ENCODE measurements at places on chromosomes 1 and 21. TPM values are rescaled to one million over a fixed set of nuclear protein-coding genes. Genes with fewer than 3 reads are reported as not detected.
A peak's percentile ranks its signal among the peaks of the same experiment; 100 is the strongest.

The THEM5 gene
- not detected for total RNA-seq

The CLCA4 gene
- not detected for total RNA-seq

The MTARC2 gene
- 81.3 TPM for total RNA-seq

The CLDN8 gene
- total RNA-seq: 8.9 TPM

The LSS gene
- 51.6 TPM for total RNA-seq

The NPHS2 gene
- not detected for total RNA-seq

The FMO4 gene
- total RNA-seq: 7.3 TPM

The ZBTB18 gene
- 20.6 TPM for total RNA-seq

The DYNLT5 gene
- 1.7 TPM for total RNA-seq

The APOBEC4 gene
- total RNA-seq: not detected

DNA sequence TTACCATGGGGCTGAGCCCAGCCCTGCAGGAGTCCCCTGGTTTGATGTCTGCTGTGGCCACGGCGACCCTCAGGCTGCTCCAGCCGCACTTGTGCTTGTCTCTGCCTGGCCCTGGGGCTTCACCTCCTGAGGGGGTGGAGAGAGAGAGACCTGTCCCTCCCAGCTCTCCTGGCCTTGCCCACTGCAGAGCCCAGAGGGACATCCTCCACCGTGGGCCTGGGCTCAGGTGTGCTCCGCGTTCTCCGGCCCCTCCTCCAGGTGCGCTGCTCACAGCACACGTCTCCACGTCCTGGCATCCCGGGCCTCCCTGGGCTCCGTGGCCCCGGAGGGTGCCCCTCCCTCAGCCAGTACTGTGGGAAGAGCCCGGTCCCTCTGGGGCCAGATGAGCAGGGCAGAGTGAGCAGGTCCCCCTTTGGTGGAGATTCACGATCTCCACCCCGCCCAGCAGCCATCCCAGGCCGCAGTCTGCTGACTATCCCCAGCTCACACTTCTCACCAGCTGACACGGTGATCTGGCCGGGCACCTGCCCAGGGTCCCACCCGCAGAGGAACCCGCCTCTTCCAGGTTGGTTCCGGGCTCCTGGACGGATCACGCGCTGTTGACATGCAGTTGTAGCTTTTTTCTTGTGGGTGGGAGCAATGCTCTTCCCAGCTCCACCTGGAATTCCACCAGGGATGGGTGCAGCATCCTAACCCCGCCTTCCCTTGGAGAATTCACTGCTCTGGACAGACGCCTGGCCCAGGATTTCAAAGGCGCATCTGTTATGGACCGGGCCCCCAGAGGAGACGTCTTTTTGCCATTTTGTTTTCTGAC, 41.8 kb upstream of the POFUT2 start:
- H3K4me3 ChIP-seq: no peak overlapping the region
- no peaks in the 10 kb centered on the region for H3K27me3 ChIP-seq
- no peaks in the 10 kb centered on the region for H3K36me3 ChIP-seq
- H3K4me1 ChIP-seq: peaks cover 45% of the 10 kb centered on the region

GRCh38 chr21:32329331-32329730, 30.7 kb downstream of the MRAP start:
- H3K36me3 ChIP-seq: peaks cover 18% of the 10 kb centered on the region
- peak overlapping the region; percentile 34 for H3K27ac ChIP-seq
- H3K4me3 ChIP-seq: no peak overlapping the region
- H3K4me1 ChIP-seq: peaks cover 6% of the 10 kb centered on the region
- H3K27me3 ChIP-seq: no peaks in the 10 kb centered on the region
- no peak for DNase-seq

- peak overlapping the region; percentile 60 for H3K27ac ChIP-seq
- H3K4me1 ChIP-seq: no peaks in the 10 kb centered on the region
- no peaks in the 10 kb centered on the region for H3K27me3 ChIP-seq
- peaks cover 26% of the 10 kb centered on the region for H3K36me3 ChIP-seq
- H3K4me3 ChIP-seq: no peak overlapping the region
Measured at GRCh38 chr1:161216945-161217712, 2.0 kb downstream of the FCER1G start.

GRCh38 chr1:223824712-223825111, 21.0 kb downstream of the TP53BP2 start:
- no peaks in the 10 kb centered on the region for H3K27me3 ChIP-seq
- DNase-seq: no peak
- H3K36me3 ChIP-seq: no peaks in the 10 kb centered on the region
- peaks cover 33% of the 10 kb centered on the region for H3K4me1 ChIP-seq
- no peak overlapping the region for H3K4me3 ChIP-seq
- H3K27ac ChIP-seq: no peak overlapping the region

DNA sequence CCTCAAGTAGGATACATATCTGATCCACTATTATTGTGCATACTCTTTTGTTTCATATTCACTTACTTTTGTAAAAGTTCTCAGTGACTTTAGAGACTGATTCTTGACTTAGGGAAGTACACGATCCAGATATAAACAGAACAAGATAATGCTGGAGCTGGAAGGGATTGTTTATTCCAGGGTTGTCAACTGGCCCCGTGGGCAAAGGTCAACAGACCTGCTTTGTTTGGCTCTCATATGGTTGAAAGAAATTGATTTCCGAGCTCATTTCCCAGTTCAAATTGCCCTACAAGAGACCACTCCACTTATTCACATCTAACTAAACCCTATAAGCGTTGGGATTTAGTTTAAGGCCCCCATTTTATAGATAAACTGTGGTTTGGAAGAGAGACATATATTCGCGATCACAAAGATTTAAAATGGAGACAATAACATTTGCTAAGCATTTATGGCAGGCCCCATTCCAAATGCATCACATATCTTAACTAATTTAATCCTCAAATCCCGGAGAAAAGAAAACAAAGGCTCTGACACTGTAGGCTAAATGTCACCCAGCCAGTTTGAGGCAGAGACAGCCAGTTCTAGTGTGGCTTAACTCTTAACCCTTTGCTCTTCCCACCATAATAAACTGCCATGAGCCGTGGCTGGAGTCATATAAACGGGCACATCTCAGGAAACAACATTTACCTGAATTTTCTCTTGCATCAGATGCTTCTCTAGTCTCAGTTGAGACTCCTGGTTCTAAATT, 20.6 kb downstream of the REG4 start:
- H3K27ac ChIP-seq: no peak overlapping the region
- no peak overlapping the region for H3K4me3 ChIP-seq
- H3K36me3 ChIP-seq: no peaks in the 10 kb centered on the region
- no peaks in the 10 kb centered on the region for H3K4me1 ChIP-seq
- no peaks in the 10 kb centered on the region for H3K27me3 ChIP-seq

DNA sequence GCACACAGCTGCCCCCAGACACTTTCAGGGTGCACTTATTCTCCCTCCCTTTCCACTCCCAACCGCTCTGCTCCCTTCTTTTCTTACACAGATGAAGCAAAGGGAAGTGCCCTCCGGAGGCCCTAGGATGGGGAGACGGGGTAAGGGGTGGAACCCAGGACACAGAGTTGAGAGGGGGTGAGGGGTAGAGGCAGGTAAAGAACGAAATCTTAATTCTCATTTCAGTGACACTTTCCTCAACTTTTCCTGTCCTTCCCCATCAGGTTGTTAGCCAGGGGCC, 12.8 kb downstream of the PLEKHO1 start:
- peak overlapping the region; percentile 87 for H3K27ac ChIP-seq
- peaks cover 10% of the 10 kb centered on the region for H3K36me3 ChIP-seq
- H3K4me3 ChIP-seq: no peak overlapping the region
- no peaks in the 10 kb centered on the region for H3K27me3 ChIP-seq

GRCh38 chr21:35297665-35298064, 248.6 kb upstream of the RUNX1 start:
- H3K4me3 ChIP-seq: no peak overlapping the region
- H3K27ac ChIP-seq: no peak overlapping the region
- H3K36me3 ChIP-seq: no peaks in the 10 kb centered on the region
- no peak for DNase-seq
- H3K4me1 ChIP-seq: no peaks in the 10 kb centered on the region
- H3K27me3 ChIP-seq: no peaks in the 10 kb centered on the region

DNA sequence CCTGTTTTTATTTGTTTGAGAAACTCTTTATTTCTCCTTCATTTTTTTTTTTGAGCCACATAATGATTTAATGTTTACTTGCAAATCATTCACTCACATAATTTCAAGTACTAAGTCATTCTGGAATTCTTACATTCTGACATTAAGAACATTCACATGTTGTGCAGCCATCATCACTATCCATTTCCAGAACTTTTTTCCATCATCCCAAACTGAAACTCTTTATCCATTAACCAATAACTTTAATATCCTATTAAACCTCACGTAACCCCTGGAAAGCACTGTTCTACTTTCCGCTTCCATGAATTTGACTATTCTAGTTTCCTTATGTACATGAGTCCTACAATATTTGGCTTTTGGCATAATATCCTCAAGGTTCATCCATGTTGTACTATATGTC, 52.5 kb upstream of the TEKT2 start:
- DNase-seq: no peak
- H3K4me3 ChIP-seq: no peak overlapping the region
- H3K27me3 ChIP-seq: no peaks in the 10 kb centered on the region
- no peak overlapping the region for H3K27ac ChIP-seq

GRCh38 chr1:171185091-171185490, at the start of gene FMO2:
Gene FMO2, plus strand, starts transcription at chr1:171185300. Its CDS starts 414 bp downstream, at chr1:171185714.
- DNase-seq: no peak
- H3K36me3 ChIP-seq: no peaks in the 10 kb centered on the region
- H3K27me3 ChIP-seq: no peaks in the 10 kb centered on the region
- no peak within 1 kb of the TSS for H3K27ac ChIP-seq

GRCh38 chr1:71294178-71294577, 213.3 kb upstream of the ZRANB2 start:
- H3K4me3 ChIP-seq: no peak overlapping the region
- H3K27me3 ChIP-seq: no peaks in the 10 kb centered on the region
- H3K4me1 ChIP-seq: no peaks in the 10 kb centered on the region
- H3K36me3 ChIP-seq: no peaks in the 10 kb centered on the region

DNA sequence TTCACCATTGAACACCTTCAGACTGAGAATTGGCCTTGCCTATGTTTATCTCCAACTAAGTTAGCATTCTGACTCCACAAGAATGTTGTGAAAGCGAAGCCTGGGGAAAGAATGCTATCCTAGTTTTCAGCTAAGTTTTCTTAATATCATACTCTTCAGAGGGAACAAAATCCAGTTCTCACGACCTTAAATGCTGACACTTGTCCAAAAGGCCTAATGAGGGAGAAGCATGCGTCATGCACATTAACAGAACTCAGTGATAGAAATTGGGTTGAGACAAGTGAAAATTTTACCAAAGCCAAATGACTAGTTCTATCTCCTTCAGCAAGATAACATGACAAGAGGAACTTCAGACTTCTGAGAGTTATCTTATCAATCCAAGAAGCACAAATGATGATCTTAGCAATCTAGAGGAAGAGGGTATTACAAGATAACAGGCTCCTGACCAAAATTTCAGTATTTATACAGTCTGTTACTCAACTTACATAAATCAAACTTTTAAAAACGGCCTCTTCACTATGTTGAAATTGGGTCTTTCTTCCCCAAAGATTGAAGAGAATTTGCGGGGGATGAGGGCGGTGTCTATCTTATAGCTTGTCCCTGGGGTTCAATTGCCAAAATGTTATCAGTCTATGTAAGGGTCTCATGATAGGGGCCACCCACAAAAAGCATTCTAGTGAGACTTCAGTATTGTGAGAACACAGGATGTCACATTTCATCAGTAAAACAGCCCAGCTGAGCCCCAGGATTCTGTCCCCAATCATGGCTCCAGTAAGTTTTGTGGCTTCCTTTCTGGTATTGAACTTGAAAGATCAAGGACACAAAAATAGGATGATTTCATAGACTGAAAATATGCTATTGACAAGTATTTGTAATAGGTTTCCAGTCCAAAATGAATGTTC, 26.5 kb upstream of the SLC45A3 start:
- H3K36me3 ChIP-seq: no peaks in the 10 kb centered on the region
- H3K4me3 ChIP-seq: no peak overlapping the region
- no peak overlapping the region for H3K27ac ChIP-seq
- no peaks in the 10 kb centered on the region for H3K4me1 ChIP-seq
- no peak for DNase-seq
- no peaks in the 10 kb centered on the region for H3K27me3 ChIP-seq

DNA sequence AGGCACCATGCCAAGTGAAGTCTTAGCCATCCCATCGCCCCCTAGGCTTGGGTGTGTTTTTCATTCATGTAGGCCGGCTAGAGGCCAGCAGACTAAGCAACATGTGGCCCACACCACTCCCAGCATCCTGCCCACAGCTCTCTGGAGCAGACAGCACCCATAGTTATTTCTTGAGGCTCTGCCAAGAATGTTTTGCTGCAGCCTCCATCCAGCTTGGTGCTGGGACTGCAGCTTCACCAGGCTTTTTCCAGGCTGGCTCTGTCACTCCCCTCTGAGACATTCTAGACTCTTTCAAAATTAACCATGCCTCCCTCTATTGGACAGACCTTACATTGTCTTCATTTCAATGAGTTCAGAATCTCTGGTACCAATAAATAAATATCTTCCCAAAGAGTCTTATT, 104.2 kb downstream of the DUSP10 start:
- no peaks in the 10 kb centered on the region for H3K36me3 ChIP-seq
- H3K27me3 ChIP-seq: no peaks in the 10 kb centered on the region
- H3K4me3 ChIP-seq: no peak overlapping the region
- no peak overlapping the region for H3K27ac ChIP-seq
- DNase-seq: no peak

DNA sequence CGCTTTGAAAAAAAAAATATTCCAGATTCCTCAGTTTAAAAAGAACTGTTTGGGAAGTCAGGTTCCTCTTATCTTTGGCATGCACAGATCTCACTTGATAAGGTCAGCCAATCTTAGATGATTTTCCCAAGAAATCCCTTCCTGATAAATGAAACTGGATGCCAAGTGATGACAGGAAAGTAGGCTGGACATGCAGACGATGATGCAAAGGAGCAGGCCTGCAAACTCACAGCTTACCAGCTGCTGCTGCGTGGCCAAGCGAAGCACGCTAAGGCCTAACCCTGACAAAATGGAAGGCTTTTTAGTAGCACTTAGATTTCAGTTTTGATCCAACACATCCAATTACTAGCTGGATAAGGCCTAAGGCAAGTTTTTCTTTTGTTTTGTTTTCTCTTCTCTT, 10.1 kb downstream of the TADA1 start:
- H3K27me3 ChIP-seq: no peaks in the 10 kb centered on the region
- H3K4me3 ChIP-seq: no peak overlapping the region
- no peak for DNase-seq
- H3K36me3 ChIP-seq: peaks cover 12% of the 10 kb centered on the region

GRCh38 chr21:45354970-45355369, 50.0 kb upstream of the COL18A1 start:
- no peaks in the 10 kb centered on the region for H3K36me3 ChIP-seq
- DNase-seq: no peak
- no peak overlapping the region for H3K4me3 ChIP-seq
- no peaks in the 10 kb centered on the region for H3K4me1 ChIP-seq

GRCh38 chr1:98102345-98103030, 181.7 kb upstream of the DPYD start:
- no peak for DNase-seq
- no peaks in the 10 kb centered on the region for H3K27me3 ChIP-seq
- no peaks in the 10 kb centered on the region for H3K4me1 ChIP-seq
- H3K27ac ChIP-seq: no peak overlapping the region

GRCh38 chr1:42484382-42484781, 21.3 kb downstream of the CCDC30 start:
- H3K27me3 ChIP-seq: no peaks in the 10 kb centered on the region
- DNase-seq: no peak
- peaks cover 12% of the 10 kb centered on the region for H3K36me3 ChIP-seq
- no peak overlapping the region for H3K4me3 ChIP-seq
- no peaks in the 10 kb centered on the region for H3K4me1 ChIP-seq

GRCh38 chr21:43211072-43211759, 42.4 kb downstream of the CRYAA start:
- H3K27me3 ChIP-seq: no peaks in the 10 kb centered on the region
- DNase-seq: peak; percentile 63
- peak overlapping the region; percentile 56 for H3K27ac ChIP-seq
- H3K4me3 ChIP-seq: no peak overlapping the region
- H3K4me1 ChIP-seq: peaks cover 14% of the 10 kb centered on the region
